Ecto neural progenitor cell (in vitro differentiated cells): ENCODE measurements at places on chromosomes 4 and X.

DNA sequence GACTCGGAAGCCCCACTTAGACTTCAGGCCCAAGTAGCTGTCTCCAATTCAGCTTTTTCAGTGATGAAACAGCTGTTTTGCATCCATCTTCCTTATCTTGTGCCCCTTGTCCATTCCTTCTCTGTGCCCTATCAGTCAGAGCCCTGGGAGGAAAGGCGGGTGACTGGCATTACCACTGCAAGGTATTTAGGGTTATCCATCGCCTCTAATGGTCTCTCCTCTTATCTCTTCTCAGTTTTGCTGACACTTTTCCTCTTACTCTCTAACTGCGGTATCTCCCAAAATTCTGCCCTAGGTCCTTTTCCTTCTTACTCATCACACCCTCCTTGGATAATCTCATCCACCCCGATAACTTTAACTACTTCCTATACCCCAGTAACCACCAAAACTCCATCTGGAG is 13.7 kb downstream of the GAB3 start:
- no peak for DNase-seq

DNA sequence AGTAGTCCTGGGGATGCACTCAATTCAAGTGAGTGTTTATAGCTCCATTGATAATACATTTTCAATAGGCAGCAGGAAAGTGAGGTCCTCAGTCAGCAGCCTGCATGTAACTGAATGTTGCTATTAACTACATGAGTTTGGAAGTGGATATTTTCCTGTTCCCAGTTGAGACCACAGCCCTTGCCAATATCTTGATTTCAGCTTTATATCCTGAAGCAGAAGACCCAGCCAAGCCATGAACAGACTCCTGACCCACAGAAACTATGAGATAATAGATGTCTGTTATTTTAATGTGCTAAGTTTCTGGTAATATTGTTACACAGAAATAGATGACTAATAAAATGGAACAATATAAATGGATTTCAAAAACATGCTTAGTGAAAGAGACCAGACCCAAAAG is 63.7 kb downstream of the VSIG4 start:
- no peak for DNase-seq

GRCh38 chr4:13860126-13860525 is 232.6 kb upstream of the BOD1L1 start:
- DNase-seq, result no peak

- no peak for DNase-seq
These were observed 186.5 kb upstream of the ATP6AP2 start for GRCh38 chrX:40394302-40394701.

DNA sequence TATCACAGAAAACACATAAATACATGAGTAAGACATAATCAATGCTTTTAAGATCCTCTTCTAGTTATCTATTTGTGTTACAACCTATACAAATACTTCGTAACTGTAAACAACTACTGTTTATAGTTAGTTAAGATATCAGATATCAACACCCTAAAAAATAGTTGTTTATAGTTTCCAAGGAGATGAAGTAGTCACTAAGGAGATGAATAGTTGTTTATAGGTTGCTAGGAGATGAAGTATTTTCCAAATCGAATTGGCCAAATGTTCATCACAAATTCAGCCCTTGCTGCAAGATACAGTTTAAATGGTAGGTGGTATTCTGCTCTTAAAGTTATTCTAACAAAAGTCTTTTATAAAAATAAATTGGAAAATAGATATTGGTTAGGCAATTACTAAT is 618.2 kb upstream of the PCDH10 start:
- no peak for DNase-seq

- no peak for DNase-seq
These were observed 55.4 kb upstream of the SLC10A7 start for GRCh38 chr4:146577111-146577510.

- DNase-seq, result no peak
These were observed 55.2 kb upstream of the SMARCAD1 start for GRCh38 chr4:94152466-94152865.

- DNase-seq, result no peak
These were observed 83.5 kb downstream of the NPNT start for GRCh38 chr4:105978684-105979296.

DNA sequence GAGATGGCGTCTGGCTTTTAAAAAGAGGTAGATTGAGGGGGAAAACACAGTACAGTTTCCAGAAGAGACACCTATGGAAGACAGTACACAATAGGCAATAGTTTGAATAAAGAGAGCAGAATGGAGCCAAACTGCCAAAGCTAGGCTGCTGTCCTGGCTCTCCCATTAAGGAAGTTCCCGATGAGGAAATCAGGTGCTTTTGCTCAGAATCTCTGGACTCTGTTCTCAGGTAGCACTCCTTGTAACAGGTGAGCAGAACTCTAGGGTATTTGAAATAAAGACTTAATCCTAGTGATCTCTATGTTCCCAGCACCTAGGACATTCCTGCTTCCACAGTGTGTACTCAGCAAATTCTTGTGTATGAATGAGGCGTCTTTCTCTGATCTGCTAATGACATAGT is 1.6 kb downstream of the EGF start:
- DNase-seq, result no peak

DNA sequence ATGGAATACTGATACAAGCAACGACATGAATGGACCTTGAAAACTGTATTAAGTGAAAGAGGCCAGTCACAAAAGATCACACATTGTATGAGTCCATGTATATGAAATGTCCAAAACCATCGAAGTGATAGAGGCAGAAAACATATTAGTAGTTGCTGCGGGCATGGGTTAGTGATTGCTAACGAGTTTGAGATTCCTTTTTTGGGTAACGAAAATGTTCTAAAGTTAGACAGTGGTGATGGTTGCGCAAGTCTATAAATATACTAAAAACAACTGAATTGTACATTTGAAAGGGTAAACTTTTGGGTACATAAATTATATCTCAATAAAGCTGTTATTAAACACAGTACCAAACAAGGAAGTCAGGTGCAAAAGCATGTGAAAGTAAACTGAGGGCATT is 234.5 kb downstream of the FBXW7 start:
- DNase-seq, result no peak

DNA sequence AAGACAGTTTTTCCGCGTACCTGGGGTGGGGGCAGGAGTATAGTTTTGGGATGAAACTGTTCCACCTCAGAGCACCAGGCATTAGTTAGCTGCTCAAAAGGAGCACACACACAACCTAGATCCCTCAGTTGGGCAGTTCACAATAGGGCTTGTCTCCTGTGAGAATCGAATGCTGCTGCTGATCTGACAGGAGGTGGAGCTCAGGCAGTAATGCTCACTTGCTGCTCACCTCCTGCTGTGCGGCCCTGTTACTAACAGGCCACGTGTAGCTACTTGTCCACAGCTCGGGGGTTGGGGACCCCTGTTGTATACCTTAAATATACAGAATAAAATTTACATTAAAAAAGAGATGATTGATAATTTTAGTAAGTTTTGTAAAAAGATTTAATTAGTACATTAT is 191.5 kb downstream of the SLC7A11 start:
- DNase-seq, result peak; percentile 62

DNA sequence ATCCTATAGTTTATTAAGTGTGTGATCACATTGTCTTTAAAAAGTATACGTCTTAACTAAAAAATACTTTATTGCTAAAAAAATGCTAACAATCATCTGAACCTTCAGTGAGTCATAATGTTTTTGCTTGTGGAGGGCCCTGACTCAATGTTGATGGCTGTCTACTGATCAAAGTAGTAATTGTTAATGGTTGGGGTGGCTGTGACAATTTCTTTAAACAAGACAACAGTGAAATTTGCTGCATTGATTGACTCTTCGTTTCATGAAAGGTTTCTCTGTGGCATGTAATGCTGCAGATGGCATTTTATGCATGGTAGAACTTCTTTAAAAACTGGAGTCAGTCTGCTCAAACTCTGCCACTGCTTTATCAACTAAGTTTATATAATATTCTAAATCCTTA is 101.4 kb upstream of the IL15 start:
- DNase-seq, result no peak

DNA sequence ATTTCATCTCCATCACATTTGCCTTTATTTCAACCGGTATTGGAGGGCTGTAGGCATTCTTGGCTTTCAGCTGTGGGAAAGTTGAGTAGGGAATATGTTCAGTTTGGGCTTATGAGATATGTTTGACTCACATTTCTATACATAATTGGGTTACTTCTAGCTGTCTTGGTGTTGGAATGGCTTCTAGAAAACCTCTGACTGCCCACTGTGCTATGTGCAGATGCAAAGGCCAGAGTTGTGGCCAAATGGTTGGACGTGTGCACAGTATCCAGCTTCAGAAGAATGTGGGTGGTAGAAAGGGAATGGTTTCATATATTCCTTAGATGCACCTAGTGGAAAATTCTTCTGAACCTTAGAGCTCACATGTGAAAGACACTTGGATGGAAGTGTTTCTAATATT is 92.6 kb upstream of the H2AZ1 start:
- no peak for DNase-seq

DNA sequence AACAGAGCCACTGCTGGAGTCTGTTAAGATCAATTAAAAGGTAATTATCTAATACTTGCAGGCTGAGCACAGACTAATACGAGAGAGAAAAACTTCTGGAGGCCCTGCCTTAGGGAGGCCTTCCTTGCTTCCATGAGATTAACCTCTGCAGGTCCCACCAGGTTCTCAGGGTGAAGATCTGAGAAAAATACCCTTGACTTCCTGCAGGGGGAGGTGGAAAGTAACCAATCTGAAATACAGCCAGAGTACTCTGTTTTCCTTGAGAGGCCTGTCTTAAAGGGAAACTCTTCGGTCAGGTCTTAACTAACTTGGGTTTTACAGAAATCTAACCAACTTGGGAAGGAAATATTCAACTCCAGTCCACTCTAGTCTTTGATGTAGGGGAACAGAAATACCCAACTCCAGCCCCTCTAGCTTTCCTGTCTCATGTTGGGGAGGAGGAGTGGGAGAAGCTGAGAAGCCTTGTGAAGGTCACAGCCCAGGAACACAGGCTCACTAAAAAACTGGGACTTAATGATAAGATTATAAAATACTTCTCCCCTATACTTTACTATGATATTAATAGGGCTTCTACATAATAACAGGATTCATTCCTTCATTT is 77.1 kb downstream of the TBCK start:
- peak; percentile 49 for DNase-seq

GRCh38 chr4:73317092-73317491 is 58.5 kb upstream of the ANKRD17 start:
- no peak for DNase-seq

- no peak for DNase-seq
These were observed 302.2 kb downstream of the ARAP2 start for GRCh38 chr4:35942092-35942491.

- no peak for DNase-seq
These were observed 116.8 kb upstream of the RPS6KA3 start for GRCh38 chrX:20383477-20383876.

- DNase-seq, result peak; percentile 66
These were observed 49.6 kb upstream of the BCOR start for GRCh38 chrX:40147126-40147952.

GRCh38 chr4:128517096-128517738 is 229.6 kb upstream of the PGRMC2 start:
- no peak for DNase-seq

DNA sequence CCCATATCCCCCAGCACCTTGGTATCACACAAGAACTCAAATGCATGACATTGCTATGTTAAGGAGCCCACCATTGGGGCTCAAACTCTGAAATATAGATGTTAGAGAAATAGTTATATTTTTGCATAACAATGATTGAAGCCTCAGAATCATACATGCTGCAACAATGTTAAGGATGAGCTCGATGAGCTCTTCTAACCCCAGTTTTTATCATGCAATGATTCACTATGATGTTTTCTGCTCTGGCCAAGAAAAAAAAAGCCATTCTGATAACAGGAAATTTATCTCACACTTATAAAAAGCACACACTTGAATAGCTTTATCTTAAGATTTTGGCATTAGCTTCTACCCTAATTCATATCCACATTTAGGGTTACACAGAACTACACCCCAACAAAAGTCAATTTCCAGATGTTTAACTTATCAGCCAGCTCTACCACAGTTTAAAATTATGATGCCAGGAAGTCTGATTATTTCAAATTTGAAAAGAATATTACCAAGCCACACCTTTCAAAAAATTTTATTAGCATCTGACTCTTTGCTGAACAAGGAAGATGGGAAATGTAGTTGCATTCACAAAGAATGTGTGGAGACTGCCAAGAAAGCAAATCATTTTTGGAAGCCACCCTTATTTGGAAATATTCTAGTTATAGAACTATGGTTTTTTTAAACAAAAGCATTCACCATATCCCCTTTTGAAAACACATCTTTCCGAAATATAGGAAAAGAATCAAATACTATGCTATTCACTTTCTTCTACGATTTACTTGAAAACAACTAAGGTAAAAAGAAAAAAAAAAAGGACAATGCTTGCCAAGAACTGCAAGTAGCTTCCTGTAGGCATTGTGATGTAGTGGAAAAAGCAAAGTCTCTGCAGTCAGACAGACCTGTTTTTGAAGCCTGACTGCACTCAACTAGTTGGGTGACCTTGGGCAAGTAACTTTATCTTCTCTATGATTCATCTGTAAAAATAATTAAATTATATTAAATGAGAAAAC is 100.8 kb upstream of the PLS3 start:
- DNase-seq, result no peak

DNA sequence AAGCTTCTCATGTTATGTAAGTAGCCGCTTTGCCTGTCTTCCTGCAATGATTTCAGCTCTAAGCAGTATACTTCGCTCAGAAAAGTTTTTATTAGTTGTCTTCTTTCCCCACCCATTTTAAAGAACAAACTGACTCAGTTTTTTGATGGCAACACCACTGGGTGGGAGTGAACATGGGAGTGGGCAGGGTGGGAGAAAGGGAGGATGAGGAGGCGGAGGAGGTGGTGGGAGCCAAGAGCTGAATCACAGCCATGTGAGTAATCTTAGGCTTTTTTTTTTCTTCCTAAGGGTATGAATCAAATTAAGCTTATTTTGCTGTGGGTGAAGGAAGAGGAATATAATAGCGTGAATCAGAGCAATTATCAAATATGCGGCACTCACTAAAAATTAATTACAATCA is 574.3 kb upstream of the DIPK2B start:
- DNase-seq, result no peak

DNA sequence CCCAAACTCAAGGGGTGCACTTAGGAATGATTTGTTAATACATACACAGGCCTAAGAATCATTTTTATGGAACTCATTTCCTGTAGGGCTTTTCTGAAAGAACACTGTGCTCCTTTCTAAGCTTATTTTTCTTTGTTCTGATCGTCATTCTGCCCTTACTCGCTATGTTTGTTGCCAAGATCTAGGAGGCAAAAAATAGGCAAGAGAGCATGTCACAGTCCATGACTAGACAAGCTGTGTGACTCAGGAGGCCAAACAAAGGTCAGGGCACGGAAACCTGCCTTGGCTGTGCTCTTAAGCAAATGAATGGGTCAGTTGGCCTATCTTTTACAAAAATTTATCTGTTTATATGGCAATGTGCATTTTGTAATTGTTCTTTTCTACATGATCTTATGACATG is 42.5 kb upstream of the C1GALT1C1 start:
- DNase-seq, result no peak

GRCh38 chrX:120144178-120144844 is 14.1 kb upstream of the RHOXF2 start:
- no peak for DNase-seq
